SHP77 (cell line): ENCODE measurements at places on chromosomes 5 and 9.

DNA sequence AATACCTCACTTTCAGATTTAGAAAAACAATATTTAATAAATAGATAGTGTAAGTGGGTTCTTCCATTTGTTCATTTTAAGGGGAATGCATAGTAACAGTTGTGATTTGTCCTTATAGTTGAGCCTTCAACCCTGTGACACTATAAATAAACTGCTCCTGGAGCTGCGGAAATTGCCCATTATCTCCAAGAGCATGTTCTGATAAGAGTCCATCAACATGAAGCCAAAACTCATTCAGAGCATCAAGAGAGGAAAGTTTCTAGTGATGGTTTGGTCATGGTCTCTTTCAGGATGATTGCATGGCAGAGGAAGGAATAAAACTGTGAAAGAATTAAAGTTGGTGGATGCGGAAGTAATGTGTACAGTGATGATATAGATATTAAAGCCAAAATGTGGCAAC is 772.1 kb upstream of the DMAC1 start:
- no peak for DNase-seq

- peak; percentile 80 for DNase-seq
These were observed 74.4 kb upstream of the ATP10B start for GRCh38 chr5:160926428-160926827.

DNA sequence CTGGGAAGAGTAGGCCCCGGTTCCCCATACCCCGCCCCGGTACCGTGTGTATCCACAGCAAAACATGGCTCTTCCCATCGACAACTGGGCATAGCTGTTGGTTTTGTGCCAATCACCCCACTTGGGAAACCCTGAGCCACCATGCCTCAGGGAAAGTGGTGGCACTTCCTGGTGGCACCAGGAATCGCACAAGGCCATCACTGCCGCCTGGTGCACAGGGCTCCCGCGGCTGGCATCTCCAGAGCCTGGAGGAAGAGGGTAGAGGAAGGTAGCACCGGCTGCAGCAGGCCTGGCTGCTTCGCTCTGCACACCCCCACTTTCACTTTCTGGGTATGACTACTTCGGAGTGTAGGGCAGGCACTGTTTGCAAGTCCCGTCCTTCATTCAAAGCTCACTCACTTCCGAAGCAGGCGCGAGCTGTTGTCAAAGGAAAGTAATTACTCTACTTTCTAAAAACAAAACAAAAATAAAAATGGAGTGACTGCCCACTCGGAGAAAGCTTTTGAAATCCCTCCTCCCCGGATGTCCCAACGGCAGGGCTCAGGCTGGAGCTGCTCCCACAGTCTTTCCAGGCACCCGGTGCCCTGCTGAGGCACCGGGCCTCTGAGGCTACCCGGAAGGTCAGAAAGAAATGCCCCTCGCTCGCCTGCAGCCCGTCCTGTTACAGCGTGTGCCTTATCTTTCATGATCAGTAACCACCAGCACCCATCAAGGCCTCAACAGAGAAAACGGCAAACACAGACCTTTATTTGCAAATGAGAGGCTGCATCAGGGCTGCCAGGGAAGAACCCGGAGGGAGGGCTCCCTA is 2.0 kb downstream of the BRD3 start:
- DNase-seq = no peak

DNA sequence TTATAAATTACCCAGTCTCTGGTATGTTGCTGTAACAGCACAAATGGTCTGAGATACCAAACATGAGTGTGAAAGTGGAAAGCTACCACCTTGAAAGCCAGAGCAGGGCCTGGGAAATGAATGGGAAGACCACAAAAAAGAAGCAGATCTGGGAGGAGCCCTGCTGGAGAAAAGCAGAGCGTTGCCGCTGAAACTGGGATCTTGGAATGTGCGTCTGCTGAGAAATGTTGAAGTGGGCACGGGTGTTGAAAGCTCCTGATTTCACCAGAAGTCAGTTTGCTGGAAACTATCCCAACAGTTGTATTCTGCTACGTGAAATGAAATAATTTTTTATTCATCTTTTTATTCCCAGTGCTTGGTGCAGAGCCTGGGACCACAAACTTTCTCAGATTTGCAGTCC is 40.0 kb downstream of the NUDT12 start:
- DNase-seq = no peak

DNA sequence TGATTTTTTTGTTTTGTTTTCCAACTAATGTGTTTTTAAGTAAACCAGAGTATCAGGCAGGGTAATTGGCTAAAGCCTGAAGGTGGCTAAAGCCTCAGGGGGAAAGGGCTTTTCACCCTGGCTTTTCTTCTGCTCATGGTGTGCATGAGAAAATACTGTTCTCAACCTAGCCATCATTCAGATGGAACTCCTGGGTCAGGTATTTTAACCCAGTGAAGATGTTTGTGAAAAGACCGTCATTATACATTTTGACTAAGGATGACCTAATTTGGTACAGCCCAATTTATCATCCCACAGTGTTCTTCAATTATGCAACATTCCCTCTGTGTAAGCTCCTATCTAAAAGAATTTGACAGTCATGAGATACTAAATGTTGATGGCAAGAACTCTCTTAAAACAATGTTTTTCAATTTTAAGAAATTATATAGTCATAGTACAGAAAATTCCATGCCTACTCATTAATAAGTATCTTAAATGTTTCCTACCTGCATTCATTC is 209.5 kb upstream of the TARS1 start:
- no peak for DNase-seq

- no peak for DNase-seq
These were observed 10.7 kb downstream of the OTULIN start for GRCh38 chr5:14674983-14675854.

DNA sequence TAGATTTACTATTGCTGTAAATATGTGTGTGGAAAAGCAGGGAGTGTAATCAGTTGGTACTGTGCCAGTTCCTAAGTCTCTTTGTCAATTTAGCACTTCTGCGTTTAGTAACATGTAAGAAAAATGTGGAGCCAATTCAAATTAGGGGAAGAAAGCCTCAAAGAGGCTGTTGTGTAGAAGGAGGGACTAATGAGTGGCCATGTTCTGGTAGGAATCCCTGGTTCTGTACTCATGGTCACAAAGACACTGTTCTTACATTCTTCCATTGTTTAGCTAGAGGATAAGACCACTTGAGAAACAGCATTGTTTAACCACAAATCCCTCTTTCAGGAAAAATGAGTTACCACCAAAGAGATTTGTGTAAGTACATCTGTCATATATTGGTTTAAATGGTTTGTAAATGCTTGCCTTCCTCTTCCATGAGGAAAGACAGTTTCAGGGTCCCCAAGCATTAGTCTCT is 14.9 kb downstream of the ARHGEF28 start:
- no peak for DNase-seq

DNA sequence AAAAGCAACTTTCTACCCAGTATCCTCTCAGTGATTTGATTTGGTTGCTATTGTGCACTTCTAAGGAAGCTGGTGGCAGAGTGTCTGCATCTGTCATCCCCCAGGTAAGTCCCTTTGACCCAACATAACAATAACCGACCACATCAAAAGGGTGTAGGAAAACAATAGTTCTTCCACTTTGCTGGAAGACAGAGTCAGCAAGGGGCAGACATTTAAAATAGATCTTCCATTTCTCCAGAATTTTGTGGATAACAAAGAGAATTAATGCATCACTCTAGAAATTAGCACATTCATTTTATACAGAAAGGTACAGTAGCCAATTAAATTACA is 177.5 kb downstream of the EBF1 start:
- no peak for DNase-seq

DNA sequence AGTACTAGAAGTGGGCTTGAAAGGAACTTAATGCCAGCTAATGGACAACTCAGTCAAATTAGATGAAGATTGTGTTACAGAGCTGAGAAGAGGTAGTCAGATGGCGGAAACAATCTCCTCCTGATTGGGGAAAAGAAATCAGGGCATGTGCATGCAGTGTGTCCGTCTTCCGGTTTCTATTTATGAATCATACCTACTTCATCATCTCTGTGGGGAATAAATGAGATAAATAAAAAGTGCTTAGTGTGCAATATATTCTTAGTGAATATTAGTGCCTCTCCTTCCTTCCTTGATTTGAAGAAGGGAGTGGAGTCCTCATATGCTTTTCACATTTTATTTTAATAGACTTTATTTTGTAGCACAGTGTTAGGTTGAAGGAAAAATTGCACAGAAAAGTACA is 108.7 kb upstream of the NFIL3 start:
- no peak for DNase-seq

DNA sequence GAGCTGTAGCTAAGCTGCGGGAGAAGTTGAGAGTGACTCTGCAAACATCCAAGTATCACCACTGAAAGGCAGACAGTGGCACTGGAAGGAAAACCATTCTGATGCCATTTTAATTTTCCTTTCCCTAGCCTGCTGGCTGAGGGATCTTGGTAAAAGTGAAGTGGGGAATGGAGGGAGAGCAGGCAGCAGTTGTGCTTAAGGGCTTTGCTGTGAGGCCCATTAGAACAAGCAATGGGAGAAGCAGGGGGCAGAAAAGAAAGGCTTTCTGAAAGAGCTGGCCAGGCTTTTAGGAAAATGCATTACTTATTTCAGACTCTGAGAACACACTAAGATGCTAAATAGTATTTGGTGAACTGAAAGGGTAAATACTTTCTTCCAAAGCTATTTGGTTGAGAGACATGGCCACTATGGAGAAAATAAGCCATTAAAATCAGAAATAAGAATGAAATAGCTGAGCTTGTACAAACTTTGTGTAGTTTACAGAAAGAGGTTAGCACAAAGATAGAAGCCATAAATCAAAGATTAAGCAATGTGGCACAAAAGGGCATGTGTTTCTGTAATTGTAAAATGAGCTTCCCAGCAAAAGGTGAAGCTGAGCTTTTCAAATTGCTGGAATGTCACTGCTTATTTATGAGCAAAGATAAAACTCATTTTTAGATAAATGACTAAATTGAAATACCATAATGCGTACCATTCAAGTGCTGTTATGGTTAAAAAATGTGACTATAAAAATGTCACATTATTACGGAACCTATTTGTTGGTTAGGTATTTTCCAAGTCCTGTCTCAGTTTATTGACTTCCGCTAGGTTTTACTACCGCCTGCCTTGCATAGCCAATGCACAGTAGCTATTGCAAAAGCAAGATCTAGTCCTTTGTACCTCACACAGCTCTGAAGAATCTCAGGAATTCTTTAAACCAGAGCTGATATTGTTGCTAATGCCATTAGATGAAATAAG is 20.8 kb downstream of the SNCAIP start:
- no peak for DNase-seq

DNA sequence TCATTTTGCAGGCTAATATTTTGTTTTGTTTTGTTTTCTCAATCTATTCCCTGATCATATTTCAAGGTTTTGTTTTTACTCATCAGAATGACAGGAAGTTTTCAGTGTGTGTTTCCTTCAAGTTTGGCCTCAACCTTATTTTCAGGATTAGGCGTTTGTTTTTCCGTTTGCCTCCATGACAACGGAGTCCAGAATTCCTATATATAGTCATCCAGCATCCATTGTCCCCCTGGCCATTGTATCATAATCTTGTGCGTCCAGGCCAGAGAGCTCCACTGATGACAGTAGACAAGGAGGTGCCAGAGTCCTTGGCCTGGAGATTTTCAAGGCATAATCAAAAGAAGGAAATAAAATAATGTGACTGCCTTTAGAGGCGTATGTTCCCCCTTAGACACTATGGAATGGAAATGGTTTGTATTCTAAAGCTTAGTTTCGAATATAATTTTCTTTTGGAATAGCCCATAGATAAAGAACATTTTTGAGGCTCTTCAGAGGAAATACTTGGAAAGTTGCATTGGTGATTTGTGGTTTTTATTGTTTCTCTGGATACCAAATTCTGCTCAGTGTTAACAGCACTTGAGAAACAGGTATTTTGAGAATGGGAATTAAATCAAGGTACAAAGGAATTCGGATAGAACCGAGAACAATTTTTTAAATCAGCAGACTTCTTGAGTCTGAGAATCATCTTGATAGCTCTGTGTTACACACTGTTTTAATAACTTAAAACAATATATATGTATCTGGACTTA is 99.8 kb downstream of the ZNF462 start:
- DNase-seq = no peak
